ENCODE measurements at places on chromosomes 4 and X. TPM values are rescaled to one million over a fixed set of nuclear protein-coding genes. Genes with fewer than 3 reads are reported as not detected.

DNA sequence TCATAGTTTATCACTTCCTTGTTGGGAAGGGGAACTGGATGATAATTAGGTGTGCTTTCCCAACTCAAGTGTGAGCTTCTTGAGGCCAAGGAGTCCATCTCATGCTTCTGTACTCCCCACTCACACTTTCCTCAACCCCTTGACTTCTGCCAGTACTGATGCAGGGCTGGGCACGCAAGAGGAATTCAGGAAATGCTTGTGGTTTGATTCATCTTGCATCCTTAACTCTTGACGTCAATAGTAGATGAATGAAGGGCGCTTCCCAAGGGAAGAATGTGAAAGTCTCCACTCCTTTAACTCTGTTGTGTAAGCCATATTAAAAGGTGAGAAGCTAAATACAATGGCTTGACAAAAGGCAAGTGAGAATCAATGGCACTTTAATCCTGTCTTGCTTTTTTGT lies 101.8 kb downstream of the AGTR2 start:
- DNase-seq, result no peak

GRIA3 gene
- total RNA-seq, result 0.73 TPM

DNA sequence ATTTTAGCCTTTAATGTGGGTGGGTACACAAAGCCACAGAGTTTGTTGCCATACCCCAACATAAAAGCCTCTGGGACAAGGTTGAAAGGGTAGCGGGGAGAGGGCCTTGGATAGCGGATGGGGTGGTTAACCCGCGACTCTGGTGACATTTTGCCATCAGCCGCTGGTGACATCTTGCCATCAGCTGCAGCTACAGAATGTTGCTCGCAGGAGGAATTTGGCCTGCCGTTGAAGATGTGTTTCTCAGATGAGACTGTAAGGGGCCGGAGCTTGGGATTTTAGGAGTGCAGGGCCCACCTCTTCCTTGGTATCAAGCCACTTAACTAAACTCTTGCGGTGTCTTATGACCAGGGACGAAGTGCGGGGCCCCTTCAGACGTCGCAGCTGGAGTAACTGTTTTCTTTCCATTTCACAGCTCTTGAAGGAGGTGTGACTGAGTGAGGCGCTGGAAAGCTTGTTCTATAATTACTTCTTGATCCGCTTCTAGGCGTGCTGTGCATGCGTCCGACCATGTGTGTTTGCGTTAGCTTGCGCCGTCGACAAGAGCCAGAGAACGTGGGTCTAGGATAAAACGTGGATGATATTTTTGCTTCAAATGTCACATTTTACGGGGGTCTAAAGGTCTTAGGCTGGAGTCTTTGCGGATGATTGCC lies 820 bp upstream of the RASL11B start:
- DNase-seq, result peak; percentile 11

CCNB3 gene
- total RNA-seq, result 0.58 TPM

DNA sequence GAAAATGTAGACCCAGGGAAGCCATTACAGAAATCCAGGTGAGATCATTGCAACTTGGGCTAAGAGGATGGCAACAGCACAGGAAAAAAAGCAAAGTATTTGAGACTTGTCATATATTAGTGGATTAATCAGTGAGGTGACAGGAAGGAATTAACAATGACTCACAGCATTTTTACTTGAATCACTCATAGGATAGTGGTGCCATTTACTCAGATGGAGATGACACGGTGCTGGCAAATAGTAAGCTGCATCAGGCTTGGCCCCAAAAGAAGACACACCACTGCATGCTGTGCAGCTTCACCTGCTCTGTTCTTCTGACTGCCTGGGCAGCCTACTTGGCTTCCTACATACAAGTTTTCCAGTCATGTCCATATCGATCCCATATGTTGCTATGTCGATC lies 144.8 kb downstream of the FRYL start:
- no peak for DNase-seq

SPINK2 gene
- total RNA-seq, result not detected

GRCh38 chr4:186586205-186586604 lies 30.8 kb upstream of the MTNR1A start:
- no peak for DNase-seq

- DNase-seq, result peak; percentile 43
Measured at GRCh38 chrX:19344661-19345060, 934 bp downstream of the PDHA1 start.

GAGE12F gene
- total RNA-seq, result not detected

FABP2 gene
- not detected for total RNA-seq

PCDH7 gene
- 55.0 TPM for total RNA-seq

ANXA10 gene
- not detected for total RNA-seq

DSPP gene
- not detected for total RNA-seq

DNA sequence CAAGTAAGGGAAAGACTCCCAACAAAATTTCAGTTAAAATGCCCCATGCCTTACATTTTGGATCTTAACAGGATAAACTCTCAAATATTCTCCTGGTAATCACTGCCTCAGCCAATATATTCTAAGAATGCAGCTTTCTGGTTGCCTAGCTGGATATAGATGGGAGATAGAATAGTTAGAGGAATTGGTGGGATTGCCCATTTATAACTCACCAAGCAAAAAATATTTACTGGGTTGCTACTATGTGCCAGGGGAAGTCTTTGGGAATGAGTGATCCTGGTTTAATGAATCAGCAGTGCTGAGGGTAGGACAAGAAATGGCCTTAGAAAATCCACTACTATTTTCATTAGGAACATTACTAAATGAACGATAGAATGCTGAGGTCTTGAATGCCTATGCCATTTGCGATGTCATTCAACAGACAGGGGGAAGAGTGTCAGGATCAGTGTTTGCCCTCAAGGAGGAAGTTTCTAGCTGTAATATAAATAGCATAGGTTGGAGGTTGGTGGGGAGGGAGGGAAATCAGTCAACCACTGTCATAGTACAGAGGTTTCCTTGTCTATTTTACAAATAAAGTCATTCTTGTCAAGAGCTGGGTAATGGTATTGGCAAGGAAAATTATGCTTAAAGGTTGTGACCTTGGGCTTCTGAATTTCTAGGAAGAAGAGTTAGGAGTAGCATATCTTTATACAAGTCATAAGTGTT lies 63.5 kb downstream of the ENOPH1 start:
- no peak for DNase-seq

- peak; percentile 14 for DNase-seq
Measured at GRCh38 chr4:113411496-113411938, 350.0 kb downstream of the CAMK2D start.

DNA sequence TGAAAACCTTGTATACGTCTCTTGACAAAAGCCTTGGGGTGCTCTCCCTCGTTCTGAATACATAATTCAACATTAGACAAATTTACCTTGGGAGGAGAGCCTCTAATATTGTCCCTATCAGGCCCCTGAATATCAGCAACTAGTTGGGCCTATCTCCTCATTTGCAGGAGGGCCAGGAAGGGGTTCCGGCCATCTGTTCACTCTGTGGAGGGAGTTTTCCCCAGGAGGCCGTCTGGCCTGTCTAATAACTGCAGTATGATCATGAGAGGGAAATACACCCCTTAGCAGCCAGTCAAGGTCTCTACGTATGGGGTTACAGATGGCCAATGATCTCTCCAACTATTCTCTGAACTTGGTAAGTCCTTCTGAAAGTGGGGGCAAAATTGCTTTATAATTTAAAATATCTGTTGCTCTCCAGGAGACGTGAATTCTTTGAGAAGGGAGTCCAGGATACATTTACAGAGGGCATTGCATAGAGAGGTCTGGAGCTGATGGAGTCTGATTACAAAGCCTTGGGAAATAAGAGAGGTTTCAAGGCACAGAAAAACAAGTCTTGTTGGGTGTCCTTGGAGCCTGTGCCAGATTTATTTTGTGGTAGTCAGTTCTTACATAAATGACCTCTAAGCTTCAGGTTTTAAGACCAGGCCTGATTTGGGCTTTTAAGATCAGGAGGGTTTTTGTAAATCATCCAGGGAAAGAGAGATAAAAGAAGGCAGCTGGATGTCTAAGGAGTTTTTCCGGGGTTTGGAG lies 48.2 kb upstream of the UXT start:
- DNase-seq, result no peak

- DNase-seq, result no peak
Measured at GRCh38 chrX:108163333-108164082, 71.9 kb downstream of the ATG4A start.

CSAG3 gene
- total RNA-seq, result not detected

- DNase-seq, result no peak
Measured at GRCh38 chr4:183434264-183434663, 10.2 kb upstream of the CDKN2AIP start.

DNA sequence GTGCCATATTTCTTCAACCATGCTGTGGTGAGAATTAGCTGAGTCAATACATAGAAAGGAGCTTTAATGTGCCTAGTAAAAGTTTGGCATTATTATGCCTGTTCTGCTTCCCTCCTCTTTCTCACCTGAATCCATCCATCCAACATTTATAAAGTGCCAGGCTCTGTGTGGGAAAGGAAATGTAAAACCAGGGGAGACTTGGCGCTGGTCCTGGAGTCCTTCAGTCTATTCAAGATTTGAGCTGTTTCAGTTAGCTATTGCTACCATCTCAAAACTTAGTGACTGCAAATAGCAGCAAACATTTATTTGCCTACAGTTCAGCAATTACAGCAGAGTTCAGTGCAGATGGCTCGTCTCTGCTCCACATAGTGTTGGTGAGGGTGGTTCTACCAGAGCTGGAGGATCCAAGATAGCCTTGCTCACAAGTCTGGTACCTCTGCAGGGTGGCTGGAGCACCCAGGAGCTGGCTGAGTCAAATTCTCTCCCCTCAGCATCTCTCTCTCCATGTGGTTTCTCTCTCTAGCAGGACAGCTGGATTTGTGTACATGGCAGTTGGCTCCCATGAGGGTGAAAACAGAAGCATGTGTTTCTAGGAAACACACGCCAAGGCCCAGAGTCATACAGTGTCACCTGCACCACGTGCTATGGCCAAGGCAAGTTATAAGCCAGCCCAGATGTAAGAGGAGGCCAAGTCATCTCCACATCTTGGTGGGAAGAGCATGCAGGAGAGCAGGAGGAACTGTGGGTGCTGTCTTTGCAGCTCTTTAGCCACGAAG lies 77.3 kb downstream of the FHDC1 start:
- no peak for DNase-seq

DNA sequence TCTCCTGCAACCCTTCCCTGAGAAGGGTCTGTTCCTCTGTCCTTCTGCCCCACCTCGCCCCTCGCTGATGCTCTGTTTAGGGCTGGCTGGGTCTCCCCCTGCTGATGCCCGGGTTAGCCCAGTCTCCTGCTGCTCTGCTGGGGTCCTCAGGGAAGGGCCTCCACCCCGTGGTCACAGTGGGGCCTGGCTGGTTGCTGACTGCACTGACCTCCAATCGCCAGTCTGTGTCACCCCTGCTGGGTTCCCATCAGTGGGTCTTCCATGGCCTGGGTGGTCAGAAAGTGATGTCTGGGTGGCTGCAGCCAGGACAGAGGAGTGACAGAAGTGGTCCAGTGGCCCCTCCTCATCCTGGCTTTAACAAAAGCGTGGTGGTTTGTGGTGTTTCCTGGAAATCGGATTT lies 44.7 kb downstream of the EVC start:
- DNase-seq, result no peak

NALF2 gene
- 20.2 TPM for total RNA-seq

HS3ST1 gene
- total RNA-seq, result 2.1 TPM

- DNase-seq, result no peak
Measured at GRCh38 chrX:17453788-17454187, 78.8 kb downstream of the NHS start.

DNA sequence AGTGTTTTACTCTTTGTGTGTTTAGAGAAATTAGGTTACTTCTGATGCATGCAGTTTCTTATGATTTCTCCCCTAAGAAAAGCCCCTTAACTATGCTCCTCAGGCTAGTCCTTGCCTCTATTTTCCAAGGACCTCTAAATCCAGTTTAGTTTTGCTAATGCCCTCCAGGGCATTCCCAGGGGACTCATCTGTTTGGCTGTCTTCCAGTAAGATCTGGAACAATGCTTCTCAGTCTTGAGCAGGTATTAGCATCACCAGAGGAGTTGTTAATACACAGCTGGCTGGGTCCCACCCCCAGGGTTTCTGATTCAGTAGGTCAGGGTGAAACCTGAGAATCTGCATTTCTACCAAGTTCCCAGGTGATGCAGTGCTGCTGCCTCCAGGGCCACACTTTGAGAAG lies 56.9 kb downstream of the OTC start:
- DNase-seq, result no peak

KLB gene
- 0.20 TPM for total RNA-seq

GRCh38 chr4:17030543-17030942 lies 132.1 kb upstream of the LDB2 start:
- no peak for DNase-seq

SLITRK4 gene
- total RNA-seq, result 1.0 TPM

DNA sequence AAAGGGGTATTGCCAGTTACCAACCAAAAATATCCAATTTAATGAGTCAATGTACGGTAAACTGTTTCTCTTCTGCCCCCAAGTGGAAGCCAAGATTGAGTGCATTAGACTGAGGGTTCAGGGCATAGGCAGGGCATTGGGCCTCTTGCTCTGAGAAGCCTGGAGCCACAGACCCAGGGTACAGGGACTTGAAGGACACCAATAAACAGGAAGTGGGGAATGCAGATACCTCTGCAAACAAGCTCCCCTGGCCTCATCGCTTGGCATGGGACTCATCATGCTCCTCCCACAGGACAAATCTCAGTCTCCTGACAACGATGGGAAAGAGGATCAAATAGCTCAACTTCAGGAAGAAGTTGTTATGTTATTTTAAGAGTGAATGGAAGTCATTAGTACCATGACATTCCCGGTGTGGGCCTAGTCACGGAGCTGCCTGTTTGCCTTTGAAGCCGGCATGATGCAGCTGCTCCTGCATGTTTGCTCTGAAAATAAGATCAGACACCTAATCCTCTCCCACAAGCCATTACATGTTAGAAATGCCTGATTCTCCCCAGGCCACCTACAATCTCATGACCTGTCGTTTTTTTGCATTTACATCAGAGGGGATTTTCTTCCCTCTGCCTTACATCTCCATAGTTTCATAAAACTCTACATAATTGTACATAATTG lies 224.2 kb downstream of the RCHY1 start:
- DNase-seq, result peak; percentile 6

- DNase-seq, result no peak
Measured at GRCh38 chr4:122689972-122690371, 42.5 kb upstream of the BBS12 start.
